ENCODE measurements at places on chromosomes 2 and 18.

DNA sequence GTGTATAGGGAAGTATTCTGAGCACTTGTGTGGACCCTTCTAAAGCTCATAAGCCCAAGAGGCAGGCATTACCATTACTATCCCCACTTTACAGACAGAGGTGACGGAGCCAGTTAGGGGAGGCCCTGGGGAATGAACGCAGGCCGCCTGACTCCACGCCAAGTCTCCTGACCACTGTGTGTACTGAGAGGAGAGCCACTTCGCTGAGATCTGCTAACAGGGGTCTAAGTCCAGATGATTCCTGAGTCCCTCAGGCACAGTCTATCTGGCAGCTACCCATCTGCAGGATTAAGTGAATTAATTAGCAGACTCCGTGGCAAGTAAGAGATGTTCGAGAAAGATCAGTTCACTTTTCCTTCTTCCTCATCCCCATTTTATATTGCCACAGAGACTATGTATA is 13.7 kb downstream of the CYB5A start:
- no peak for DNase-seq

DNA sequence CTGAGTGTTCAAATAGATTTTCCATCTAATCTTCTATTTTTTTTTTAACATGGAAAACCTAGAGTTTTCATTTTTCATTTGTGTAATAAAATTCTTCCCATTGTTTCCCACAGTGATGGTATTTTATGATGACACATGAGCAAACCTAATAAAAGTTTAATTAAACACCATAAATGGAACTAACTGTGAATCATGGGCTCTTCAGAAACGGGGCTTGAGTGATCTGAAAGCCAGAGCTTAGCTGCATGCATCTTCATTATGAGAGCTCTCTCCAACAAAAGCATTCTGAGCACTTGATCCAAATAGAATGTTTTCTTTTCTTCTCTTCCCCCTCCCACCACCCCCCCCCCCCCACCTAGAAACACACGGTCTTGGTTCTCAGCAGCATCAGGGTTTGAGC is 82.1 kb upstream of the REV1 start:
- DNase-seq = no peak

DNA sequence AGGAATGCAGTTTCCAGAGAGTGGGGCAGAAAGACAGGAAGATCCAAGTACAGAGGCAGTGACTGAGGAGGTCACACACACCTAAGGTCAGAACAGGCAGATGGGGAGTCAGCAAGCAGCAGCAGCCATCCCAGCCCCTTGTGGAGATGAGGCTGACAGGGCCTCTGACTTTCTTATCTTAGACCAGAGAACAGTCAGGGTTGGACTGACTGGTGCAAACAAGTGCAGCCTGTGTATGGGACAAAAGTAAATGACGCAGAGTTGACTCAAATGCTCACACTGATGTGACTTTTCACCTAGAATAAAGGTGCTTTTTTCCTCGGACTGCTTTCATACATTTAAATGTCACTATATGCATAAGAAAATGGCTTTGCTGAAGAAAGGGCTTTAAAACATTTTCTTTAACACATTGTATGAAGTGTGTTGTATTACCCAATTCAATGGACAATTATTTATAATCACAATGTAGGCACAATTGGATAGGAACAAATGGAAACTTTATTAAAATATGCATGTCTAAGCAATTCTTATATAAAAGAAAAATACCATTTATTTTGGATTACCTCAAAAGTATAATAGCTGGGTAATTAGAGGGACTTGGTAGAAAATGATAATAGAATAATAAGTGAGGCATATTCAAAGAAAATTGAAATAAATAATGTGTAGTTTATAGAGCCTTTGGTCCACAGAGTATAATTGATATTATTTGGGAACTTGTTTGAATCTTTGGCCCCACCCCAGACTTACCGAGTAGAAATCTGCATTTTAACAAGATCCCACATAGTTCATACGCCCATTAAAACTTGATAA is 1321.5 kb upstream of the CELF4 start:
- no peak for DNase-seq

DNA sequence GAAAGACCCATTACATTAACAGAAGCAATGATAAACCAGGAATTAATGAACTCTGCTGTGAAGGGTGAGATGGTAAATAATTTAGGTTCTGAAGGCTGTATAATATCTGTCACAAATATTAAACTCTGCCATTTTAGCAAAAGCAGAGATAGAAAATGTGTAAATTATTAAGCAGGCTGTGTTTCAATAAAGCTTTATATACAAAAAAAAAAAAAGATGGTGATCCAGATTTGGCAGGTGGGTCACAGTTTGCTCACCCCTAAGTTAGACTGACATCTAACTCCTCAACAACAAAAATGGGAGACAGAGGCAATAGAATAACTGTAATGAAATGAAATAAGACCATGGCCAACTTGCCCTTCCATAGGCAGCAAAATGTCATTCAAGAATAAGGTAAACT is 157.3 kb upstream of the FANCL start:
- DNase-seq = no peak

GRCh38 chr18:32618546-32618945 is 147.9 kb upstream of the GAREM1 start:
- no peak for DNase-seq

GRCh38 chr18:42373584-42373983 is 418.6 kb downstream of the PIK3C3 start:
- DNase-seq = no peak

- DNase-seq = no peak
Measured at GRCh38 chr2:160918906-160919503, 241.2 kb upstream of the TANK start.

DNA sequence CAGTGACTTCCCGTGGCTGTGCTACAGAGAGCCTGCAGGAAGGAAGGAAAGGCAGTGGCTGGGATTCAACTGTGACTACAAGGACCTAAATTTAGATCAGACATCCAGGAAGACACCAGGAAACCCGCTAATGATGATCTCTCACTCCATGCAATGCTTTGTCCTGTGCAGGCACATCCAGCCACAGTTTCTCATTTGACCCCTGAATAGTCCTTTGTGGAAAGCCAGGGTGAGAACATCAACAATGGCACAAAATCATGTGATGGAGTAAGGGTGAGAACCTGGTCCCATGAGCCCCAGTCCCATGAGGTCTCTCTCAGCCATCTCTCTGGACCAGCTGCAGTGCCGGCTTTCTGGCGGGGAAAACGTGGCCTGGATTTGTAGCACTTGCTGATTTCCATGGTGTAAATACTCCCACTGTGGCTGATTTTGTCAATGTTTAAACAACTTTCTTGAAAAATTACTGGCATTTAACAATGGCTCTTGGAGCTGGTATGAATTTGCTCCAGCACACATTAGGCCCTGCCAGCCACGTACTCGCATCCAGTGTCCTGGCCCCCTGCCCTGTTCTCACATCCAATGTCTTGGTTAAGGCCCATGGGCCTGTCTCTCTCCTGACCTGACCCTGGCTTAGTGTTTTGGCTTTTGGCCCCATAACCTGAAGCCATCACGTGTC is 159.0 kb upstream of the HAAO start:
- DNase-seq = no peak

DNA sequence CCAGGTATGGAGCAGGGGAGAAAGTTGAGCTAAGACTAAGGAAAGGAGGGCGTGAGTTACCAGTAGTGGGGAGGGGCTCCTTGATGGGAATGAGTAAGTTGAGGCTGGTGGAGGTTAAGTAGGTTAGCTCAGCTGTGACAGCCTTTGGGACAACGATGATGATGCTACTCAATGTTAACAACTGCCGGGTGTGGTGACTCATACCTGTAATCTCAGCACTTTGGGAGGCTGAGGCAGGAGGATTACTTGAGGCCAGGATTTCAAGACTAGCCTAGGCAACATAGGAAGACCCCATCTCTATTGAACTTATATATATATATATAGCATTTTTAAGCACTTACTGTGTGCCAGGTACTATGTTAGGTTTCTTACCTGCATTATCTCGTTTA is 48.4 kb downstream of the HK2 start:
- DNase-seq = no peak

DNA sequence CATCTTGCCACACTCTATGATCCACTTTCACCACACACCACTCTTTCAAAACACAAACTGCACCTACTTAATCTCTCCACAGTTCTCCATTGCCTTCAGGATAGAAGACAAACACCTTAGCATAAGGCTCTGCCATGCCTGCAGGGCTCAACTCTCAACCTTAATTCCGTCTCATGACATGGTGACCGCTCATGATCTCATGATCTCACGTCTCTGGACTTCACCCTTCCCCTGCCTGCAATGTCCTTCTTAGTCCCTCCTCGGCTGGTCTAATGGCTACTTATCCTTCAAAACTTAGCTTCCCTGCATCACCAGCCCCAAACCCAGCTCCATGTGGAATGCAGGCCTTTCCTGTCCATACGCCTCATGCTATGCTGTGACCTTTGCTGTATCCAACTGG is 85.3 kb downstream of the ACVR1 start:
- DNase-seq = no peak

GRCh38 chr2:191690327-191690726 is 12.4 kb downstream of the NABP1 start:
- DNase-seq = no peak

- no peak for DNase-seq
Measured at GRCh38 chr18:12867441-12868123, 16.5 kb downstream of the PTPN2 start.

- DNase-seq = no peak
Measured at GRCh38 chr2:31286230-31286629, 52.3 kb downstream of the EHD3 start.
